Mesothelial cell of epicardium (in vitro differentiated cells): ENCODE measurements at places on chromosomes 2 and 18.

- DNase-seq: no peak
Measured at GRCh38 chr2:190696792-190697398, 48.0 kb downstream of the NAB1 start.

- no peak for DNase-seq
Measured at GRCh38 chr2:4765787-4766530, 926.2 kb upstream of the SOX11 start.

DNA sequence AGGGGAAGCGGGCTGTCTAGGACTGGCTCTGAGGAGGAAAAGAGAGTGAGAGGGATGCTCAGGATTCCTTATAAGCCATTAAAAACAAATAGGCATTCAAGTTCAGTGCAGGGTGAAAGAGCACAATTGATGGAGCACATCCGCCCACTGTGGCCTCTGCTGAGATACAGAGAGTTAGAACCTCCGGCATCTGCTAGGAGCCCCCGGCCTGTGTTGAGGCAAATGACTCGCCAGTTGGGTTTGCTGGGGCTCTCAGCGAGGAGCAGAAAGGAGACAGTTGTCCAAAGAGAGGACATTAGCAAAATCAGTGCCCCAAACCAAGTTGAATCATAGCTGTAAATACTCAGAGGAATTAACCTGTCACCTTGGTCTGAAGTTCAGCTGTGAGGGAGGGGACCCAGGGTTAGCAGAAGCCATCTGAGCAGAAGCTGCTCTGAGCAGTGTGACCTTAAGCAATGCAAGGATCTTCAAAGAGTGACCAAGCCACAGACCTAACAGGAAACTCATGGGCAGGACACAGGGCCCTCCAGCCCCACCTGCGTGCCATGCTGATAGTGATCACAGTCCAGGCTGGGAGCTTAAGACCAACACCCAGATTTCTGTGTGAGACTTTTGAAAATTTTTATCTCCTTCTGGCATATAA is 23.3 kb upstream of the IL18RAP start:
- DNase-seq: no peak

DNA sequence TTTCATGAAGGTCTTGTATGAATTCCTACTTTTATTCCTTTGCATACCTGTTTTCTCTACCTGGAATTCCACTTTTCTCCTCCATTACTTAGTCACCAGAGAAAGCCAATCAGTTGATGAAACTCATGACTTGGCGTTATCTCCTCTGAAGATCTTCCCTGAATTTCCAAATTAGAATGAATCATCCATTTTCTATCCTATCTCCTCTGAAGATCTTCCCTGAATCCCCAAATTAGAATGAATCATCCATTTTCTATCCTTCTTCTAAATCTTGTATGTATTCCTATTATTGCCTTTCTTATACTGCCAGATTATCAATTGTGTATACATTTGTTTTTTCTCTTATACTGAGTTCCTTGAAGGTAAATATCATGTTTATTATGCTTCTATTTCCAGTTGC is 440.4 kb downstream of the CCDC85A start:
- DNase-seq: no peak

- no peak for DNase-seq
Measured at GRCh38 chr2:195320413-195320973, 336.5 kb upstream of the SLC39A10 start.

- no peak for DNase-seq
Measured at GRCh38 chr2:7634409-7634808, 717.2 kb downstream of the RNF144A start.

DNA sequence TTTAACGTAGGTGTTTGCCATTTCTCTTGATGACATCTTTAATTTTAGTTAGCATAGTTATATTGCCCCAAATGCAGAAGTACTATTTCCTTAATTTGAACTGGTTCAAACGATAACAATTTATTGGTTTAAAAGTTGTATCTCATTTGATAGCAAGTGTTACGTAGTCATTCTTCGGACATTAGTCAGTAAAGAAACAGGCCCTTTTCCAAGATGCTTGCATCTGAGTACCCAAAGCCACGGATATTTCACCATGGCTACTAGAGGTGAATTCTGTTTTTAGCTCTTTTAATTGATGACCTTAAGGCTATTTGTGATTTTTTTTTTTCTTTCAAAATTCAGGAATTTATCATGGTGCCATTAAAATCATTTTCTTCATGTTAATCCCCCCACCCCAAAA is 32.1 kb downstream of the GLS start:
- DNase-seq: no peak
